Lower leg skin (tissue), 4 donors: ENCODE measurements at places on chromosomes 4 and X. TPM values are rescaled to one million over a fixed set of nuclear protein-coding genes. Genes with fewer than 3 reads are reported as not detected.

Gene RADX
- total RNA-seq, result 3.1 TPM

Gene ASB12
- not detected for total RNA-seq

Gene FGF2
- total RNA-seq, result 6.1 TPM

Gene HELT
- 8.7 TPM for total RNA-seq

Gene PCDH10
- total RNA-seq, result not detected

Gene SLC9A7
- total RNA-seq, result 7.3 TPM

Gene JADE3
- total RNA-seq, result 3.7 TPM

Gene DACH2
- total RNA-seq, result not detected

DNA sequence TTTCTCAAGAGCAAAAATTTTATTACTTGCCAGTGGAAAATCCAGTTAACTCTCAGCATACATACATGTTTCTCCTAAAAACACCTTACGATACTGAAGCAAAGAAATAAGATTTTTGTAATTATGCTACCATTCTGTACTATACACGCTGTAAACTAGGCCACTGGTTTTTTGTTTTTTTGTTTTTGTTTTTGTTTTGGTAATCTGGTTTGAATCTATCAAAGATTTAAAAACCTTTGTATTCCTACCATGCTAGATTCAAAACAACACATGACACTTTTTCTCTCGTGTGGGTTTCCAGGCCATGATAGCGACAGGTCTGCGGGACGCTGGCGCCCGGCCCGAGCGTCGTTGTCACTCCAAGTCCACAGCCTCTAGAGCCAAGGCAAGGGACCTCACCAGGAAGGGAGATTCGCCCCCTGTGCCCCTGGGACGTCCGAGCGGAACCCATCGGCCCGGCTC, 723 bp downstream of the TMEM192 start:
- DNase-seq, result no peak

GRCh38 chr4:187501731-187502130, 493.8 kb upstream of the ZFP42 start:
- no peak for DNase-seq

DNA sequence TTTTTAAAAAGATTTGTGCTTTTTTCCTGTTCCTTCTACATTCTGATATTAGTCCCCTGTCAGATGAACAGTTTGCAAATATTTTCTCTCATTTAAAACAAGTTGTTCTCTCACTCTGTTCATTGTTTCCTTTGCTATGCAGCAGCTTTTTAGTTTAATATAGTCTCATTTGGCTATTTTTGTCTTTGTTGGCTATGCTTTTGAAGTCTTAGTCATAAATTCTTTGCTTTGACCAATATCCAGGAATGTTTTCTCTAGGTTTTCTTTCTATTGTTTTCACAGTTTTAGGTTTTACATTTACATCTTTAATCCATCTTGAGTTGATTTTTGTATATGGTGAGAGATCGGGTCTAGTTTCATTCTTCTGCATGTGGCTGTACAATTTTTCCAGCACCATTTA, 136.8 kb downstream of the TET2 start:
- no peak for DNase-seq

DNA sequence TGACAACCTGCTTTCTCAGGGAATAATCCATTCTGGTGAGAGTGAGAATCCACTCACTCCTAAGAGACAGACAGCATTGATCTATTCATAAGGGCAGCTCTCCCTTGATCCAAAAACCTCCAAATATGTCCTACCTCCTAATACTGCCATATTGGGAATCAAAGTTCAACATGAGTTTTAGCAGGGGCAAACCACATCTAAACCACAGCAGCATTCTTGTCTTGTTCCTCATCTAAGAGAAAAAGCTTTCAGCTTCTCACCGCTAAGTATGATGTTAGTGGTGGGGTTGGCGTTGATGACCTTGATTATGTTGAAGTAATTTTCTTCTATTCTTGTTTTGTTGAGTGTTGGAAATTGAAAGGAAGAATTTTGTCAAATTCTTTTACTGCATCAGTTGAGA, 69.6 kb downstream of the SERTM2 start:
- DNase-seq, result no peak

DNA sequence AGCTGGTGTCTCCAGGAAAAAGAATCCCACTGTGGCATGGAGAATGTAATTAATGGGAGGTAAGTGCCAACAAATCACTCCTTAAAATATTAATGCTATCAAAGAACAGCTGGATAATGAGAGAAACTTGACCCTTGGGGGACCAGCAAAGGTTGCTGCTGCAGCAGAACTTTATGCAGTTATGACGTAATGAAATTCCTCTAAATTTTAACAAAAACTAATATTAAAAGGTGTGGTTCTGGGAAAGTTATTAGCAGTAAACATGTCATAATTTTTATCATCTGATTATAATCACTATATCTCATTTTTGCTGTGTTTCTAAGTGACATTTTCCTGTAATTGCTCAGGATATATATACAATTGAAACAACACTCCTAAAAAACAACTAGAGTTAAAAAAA, 1.7 kb upstream of the SHISA3 start:
- no peak for DNase-seq

DNA sequence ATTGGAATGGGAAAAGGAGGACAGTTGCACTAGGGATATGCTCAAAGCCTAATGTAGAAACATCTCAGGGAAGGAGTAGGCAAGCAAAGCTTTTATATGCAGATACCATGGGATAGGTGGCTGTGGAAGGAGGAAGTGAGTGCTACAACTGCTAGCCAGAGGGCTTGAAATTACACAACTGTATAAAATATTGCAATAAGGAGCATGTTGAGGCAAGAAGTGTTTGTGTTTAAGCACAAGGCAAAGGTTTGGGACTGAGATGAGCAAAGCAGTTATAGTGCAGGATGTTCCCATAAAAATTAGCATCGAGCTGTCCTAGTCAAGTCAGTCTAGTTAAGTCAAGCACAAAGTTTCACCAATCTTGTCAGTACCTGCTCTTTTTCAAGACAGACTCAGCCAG, 35.6 kb upstream of the DCAF8L1 start:
- DNase-seq, result no peak

GRCh38 chrX:41313419-41313818, 20.5 kb upstream of the DDX3X start:
- DNase-seq, result no peak

DNA sequence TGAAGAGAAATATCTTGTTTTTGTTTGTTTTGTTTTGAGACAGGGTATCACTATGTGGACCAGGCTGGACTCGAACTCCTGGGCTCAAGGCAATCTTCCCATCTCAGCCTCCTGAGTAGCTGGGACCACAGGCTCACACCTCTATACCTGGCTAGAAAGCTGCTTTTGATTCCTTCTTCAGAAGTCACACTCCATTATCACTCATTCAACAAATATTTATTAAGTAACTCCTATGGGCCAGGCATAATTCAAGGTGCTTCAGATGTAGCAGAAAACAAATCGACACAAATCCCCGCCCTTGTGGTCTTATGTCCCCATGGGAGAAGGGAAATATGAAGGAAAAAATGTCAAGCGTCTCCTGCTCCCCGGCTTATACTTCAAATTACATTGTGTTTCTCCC, 72.6 kb upstream of the DHX15 start:
- no peak for DNase-seq

DNA sequence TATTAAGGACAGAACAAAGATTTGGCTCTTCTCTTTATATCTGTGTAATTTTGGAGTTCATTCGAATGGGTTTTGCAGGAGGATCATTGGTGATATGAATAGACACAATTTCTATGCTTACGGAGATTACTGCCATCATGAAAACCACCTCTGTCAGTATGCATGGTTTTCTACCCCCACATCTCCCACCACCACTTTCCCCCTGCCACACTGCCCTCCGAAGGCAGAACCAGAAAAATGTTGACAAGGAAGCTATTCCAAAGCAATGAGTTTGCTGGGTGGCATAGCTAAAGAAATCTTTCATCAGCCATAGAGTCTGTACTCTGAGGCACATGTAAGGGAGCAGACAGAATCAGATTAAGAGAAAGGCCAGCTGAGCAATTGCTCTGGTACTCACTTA, 567.3 kb upstream of the ACTRT1 start:
- DNase-seq, result no peak

DNA sequence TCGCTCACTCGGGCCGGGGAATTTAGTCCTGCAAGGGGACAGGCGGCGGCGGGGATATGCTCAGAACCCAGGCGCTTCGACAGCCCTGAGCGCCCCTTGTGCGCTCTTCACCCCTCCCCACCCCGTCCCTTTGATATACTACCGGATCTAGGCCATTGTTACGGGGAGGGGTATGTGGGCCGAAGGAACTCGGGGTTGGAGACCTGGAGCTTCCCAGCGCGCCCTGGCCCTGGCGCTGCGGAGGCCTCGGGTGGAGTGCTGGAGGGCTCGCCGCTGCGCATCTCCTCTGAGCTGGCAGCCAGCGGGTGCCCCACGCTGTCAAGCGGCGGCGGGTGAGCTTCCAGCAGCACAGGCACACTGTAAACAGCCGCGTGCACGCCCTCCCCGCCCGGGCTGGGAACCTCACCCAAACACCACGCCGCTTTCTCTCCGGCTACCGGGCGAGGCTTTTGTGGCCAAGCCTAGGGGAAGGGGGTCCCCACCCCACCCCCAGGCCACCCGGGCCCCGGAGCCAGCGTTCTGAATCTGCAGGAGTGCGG, 54.5 kb upstream of the BCOR start:
- DNase-seq, result no peak

DNA sequence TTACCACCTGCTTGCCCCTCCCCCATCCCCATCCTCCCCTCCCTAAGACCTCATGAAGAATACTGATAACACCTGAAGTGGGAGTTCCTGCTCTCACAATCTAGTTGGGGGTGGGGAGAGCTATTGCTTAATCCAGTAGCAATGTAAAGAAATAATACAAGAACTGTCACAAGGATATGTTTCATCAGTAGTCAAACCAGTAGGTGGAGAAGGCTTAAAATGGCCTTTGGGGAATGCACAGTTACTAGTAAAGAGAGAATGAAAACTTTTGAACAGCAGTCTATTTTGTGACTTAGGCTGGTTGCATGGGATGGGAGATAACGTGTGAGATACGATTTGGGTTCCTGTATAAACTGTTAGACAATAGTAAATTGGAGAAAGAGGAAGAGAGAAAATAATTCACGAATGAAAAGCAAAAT, 6.0 kb downstream of the GALNT7 start:
- DNase-seq, result no peak

DNA sequence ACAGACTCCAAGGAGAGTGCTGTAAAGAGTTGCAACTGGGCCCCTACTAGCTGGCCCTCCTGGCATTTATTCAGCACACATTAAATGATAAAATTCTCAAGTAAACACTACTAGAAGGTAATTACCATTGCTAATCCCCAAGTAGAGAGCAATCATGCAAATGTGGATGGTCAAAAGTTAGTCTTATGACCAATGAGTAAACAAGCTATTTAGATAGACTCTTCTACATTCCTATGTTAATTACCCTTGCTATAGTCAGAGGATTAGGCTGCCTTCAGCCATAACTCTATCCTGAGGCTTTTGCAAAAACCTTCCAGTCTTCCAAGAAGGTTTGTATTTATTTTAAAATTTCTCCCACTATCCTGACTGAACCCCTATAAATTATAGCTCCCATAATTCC, 28.3 kb upstream of the HPGD start:
- no peak for DNase-seq

GRCh38 chrX:150941580-150941979, 41.6 kb upstream of the HMGB3 start:
- no peak for DNase-seq

GRCh38 chr4:147984065-147984777, 252.3 kb downstream of the ARHGAP10 start:
- no peak for DNase-seq
